ENCODE measurements at places on chromosomes 1 and 21.

GRCh38 chr1:194940336-194941030, 1667.8 kb downstream of the KCNT2 start:
- DNase-seq = no peak

GRCh38 chr1:941015-941587, 17.4 kb downstream of the SAMD11 start:
- DNase-seq = no peak

GRCh38 chr21:38048167-38048566, 131.9 kb upstream of the KCNJ6 start:
- DNase-seq = no peak

GRCh38 chr1:38026592-38027200, 14.2 kb downstream of the UTP11 start:
- DNase-seq = no peak

GRCh38 chr1:186896211-186896610, 67.5 kb downstream of the PLA2G4A start:
- DNase-seq = no peak

DNA sequence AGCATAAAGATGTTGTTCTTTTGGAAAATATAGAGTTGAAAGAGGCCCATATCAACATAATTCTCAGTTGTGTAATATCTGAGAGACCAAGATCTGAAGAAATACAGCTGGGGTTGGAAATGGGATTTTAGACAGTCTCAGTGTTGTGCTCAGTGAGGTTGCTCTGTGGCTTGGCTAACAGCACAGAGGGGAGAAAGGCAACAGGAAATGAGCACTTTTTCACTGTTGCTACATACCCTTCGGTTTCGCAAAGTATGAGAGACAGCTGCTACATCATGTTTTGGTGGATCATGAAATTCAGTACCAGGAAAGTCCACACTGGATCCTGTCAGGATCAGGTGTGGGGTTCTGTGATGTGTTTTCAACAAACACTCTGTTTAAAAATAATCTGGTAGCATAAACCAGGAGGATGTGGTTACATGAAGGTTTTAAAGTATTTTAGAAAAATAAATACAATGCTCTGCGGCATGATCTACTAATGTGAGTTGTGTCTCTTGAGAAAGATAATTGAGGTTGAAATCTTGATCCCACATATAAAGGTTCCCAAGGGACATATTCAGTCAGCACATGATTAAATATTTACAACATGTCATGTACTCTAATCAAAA, 7.0 kb upstream of the GPR88 start:
- no peak for DNase-seq

GRCh38 chr1:109654519-109654918, 1.4 kb upstream of the GSTM4 start:
- no peak for DNase-seq

GRCh38 chr21:21079646-21080045, 81.4 kb downstream of the NCAM2 start:
- DNase-seq = no peak

DNA sequence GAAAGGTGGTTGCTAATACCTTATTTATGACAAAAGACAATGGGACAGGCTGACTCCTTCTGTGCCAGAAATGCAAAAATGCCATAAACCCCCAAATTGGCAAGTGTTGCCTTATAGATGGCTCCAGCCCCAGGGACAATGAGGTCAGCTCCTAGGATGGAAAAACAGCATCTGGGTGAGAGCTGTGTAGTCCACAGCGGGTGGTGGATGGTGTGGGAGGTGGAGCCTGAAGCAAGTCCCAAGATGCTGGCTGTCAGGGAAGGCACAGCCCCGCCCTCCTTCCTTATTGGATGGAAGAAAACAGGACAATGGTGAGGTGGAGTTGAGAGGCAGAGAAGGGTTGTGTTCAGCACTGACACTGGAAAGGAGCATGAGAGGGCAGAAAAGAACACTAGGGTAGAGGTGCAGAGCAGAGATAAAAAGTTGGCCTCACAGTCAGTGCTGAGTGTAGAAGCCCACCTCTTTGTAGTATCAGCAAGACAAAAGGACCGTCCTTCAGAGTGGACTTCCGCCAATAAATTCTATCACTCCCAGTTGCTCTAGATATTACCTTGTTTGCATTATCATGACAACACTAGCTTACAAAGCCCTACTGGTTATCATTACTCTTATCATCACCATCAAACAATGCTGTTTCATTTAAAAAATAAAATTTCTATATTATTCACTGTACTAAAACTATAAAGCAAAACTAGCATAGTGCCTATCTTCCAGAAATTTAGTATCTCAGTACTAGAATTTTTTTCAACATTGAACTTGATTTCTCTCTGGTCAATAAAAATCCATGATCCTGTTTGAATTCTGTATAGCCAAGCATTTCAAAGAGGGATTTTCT, 3.7 kb upstream of the SDE2 start:
- DNase-seq = no peak
